ENCODE measurements at places on chromosomes 6 and 20.

GRCh38 chr6:119627908-119628669, 278.5 kb upstream of the MAN1A1 start:
- peak; percentile 20 for DNase-seq

DNA sequence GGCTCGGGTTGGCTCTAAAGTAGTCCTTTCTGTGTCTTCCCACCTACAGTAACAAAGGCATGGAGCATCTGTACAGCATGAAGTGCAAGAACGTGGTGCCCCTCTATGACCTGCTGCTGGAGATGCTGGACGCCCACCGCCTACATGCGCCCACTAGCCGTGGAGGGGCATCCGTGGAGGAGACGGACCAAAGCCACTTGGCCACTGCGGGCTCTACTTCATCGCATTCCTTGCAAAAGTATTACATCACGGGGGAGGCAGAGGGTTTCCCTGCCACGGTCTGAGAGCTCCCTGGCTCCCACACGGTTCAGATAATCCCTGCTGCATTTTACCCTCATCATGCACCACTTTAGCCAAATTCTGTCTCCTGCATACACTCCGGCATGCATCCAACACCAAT, 291.2 kb downstream of the ESR1 start:
- no peak for DNase-seq

DNA sequence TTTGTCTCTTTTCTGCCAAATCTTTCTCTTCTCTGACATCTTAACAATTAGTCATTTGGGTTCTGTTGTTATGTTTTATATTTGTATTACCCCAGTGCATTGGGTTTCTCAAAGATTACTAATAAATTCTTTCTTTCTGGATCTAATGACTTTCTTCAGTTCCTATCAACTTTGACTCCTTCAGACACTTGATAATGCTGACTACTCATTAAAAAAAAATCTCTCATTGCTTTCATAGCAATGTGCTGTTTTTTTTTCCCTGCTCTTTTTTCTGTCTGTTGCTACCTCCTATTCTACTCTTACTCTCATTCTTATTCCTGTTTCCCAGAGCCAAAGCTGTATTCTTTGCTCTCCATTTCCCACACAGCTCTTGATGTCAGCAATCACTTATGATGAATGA, 81.3 kb upstream of the MAP3K7 start:
- DNase-seq: no peak

GRCh38 chr6:170160628-170161611, 130.0 kb downstream of the DLL1 start:
- DNase-seq: no peak

- DNase-seq: peak; percentile 3
These were observed 243.4 kb downstream of the TRDN start for GRCh38 chr6:123393331-123393730.

DNA sequence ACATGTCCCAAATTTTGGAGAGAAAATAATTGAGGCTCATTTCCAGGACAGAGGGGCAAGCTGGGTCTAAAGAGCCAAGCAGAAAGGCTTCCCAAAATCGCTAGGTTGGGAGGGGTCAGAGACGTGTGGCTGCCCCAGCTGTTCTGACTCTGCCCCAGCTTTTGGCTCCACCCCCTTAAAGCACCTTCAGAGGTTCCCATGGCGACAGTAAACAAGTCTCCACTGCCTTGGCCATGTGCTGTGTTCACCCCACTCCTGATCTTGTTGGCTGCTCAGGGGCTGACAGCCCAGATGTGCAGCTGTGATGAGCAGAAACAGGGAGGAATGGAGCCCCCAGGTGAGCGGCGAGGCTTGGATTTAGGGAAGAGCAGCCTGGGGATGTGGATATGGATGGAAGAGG, 72.8 kb upstream of the SPTLC3 start:
- DNase-seq: no peak

- peak; percentile 81 for DNase-seq
These were observed 137.6 kb downstream of the ZDHHC14 start for GRCh38 chr6:157518397-157519250.

DNA sequence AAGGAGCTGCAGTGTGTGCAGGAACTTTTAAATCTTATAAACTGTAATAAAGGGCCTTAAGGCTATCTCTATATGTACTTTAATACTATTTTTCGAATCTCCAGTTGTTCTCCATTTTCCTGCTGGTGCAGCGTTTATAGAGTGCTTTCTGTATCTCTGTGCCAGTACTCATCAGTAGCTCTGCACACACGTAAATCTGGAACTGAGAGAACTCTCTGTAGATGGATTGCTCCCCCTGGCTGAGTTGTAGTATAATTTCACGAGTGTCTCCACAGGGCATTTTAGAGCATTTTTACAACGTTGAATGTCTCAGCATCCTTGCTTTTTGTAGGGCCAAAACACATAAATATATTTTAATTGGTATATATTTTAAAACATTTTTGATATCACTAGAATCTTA, 256.5 kb downstream of the TRDN start:
- DNase-seq: peak; percentile 7

- peak; percentile 68 for DNase-seq
These were observed 135.1 kb downstream of the TBXT start for GRCh38 chr6:166032366-166033200.

DNA sequence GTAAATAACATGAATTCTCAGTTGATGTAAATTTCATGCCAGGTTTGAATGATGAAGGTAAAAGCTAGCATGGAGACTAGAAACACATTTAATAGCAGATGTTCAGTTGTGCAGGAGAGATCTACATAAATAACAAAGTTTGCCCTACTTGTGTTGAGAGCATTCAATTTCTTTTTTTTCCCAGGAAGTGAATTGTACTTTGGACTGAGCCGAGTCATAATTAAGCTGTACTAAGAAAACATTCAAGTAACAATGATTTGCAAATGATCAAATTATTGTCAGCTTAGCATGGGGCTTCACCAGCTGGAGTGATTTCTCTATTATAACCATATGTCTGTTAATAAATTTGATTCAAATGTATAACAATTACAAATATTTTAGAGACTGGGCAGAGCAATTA, 893.5 kb upstream of the MAP3K7 start:
- DNase-seq: no peak

- no peak for DNase-seq
These were observed 76.5 kb upstream of the TMEM170B start for GRCh38 chr6:11460837-11461661.

GRCh38 chr6:43702534-43703440, 15.2 kb upstream of the MRPS18A start:
- peak; percentile 93 for DNase-seq

GRCh38 chr6:12383448-12383847, 93.3 kb downstream of the EDN1 start:
- no peak for DNase-seq

DNA sequence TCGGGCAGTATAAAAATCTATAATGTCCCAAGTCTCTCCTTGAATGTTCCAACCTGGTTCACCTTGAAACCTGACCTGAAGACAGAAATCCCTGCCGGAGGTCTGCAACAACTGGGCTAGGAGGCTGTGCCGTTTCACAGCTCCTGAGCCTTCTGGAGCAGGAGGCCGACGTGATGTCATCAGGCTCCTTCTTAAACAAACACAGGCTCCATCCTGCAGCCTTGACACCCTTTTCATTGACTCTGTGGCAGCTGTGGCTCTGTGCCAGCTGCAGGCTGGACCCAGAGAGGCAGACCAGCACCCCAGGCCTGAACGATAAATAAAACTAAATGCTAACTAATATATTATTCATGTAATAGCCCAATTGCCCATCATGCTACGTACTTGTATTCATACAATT, 483.9 kb downstream of the CD83 start:
- no peak for DNase-seq

GRCh38 chr6:35216851-35217811, 3.4 kb downstream of the SCUBE3 start:
- DNase-seq: no peak

DNA sequence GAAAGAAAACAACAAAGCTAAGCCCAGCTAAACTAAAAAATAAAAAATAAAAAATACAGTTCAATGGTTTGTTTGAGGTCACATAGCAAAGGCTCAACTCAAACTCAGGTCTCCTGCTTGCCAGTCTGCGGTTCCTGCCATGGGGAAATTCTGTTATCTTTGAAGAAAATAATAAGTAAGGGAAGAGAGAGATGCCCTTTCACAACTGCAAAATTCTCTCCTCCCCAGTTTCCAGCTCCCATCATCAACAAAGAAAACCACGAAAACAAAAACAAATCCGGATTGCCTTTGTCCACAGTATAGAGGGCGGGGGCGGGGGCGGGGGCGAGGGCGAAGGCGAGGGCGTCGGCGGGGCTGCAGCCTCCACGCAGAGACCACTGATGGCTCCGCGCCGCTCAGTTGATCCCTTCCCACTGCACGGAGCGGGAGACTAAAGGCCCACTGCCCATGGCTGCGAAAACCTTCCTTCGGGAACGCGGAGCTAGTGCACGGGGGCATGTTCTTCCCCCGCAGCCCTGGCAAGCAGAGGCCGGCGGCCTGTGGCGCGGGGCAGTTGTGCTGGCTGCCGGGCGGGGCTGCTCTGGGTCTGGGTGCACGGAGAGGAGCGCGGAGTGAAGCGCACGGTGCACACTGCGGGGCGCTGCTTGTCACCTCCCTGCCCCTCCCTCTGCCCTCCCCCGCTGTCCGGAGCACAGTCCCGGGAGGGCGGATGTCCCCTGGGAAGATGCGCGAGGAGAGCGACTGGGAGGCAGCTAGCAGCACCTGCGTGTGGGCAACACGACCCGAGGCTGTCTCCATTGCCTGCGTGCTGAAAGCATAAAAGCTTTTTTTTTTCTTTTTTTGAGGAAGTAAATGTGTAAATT, 54.1 kb upstream of the TPD52L1 start:
- DNase-seq: peak; percentile 85

GRCh38 chr6:82878812-82879211, 186.8 kb downstream of the UBE3D start:
- DNase-seq: no peak

GRCh38 chr6:107444277-107444676, 15.1 kb downstream of the PDSS2 start:
- no peak for DNase-seq

DNA sequence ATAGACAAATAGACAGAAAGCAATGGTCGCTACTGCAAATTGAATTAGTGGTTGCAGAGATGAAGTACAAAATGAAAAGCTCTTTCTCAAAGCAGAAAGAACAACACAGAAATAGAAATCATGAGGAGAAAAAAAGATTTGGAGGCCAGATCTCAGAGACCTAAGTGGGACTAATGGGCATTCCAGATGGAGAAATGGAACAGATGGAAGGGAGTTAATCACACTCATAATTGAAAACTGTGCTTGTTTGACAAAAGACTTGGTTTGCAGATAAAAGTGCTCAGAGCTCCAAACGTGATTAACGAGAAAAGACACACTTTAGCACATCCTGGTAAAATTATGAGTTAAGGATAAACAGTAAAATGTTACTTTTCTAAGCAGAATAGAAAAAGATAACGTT, 58.1 kb upstream of the SNRPB2 start:
- DNase-seq: no peak

DNA sequence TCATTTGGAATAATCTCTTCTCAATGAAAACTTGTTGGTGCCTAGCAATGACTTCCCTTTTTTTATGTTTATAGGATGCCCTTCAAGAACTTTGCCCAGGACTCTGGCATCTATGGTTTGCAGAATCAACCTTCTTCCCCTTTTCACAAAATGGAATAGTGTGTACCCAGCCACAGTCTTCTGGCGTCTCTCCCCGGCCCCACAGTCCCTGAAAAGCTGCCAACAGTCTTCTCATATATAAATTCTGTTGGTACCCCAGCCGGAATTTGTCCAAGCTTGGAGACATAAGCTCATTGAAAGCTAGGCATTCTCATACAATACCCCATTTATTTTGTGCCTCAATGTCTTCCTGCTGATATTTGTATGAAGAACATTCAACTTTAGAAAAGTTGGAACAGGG, 26.4 kb upstream of the MCM3 start:
- DNase-seq: no peak

DNA sequence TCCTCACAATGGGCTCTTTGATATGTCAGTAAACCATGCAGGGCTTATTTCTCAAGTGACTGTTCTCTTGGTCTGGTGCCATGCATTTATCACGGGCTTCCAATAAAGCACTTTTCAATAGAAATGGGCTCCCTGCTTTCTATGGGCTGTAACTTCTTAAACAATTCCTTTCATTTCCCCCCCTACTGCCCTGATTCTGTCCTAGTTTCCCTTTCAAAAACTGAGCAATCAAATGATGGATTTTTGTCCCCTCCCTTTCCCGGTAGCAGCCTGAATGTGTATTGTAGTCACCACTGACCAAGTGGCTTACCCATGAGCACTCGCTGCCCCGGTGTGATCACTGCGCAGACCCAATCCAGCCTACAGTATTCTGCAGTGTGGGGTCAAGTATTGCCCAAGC, 13.9 kb downstream of the RPS10 start:
- DNase-seq: no peak

- DNase-seq: no peak
These were observed 5.7 kb upstream of the CITED2 start for GRCh38 chr6:139380168-139380567.

- DNase-seq: peak; percentile 91
These were observed 382.3 kb downstream of the CD83 start for GRCh38 chr6:14499841-14500240.

GRCh38 chr6:6696867-6697531, 108.5 kb downstream of the LY86 start:
- DNase-seq: peak; percentile 73

- DNase-seq: no peak
These were observed 644.1 kb upstream of the CITED2 start for GRCh38 chr6:140018588-140018987.

DNA sequence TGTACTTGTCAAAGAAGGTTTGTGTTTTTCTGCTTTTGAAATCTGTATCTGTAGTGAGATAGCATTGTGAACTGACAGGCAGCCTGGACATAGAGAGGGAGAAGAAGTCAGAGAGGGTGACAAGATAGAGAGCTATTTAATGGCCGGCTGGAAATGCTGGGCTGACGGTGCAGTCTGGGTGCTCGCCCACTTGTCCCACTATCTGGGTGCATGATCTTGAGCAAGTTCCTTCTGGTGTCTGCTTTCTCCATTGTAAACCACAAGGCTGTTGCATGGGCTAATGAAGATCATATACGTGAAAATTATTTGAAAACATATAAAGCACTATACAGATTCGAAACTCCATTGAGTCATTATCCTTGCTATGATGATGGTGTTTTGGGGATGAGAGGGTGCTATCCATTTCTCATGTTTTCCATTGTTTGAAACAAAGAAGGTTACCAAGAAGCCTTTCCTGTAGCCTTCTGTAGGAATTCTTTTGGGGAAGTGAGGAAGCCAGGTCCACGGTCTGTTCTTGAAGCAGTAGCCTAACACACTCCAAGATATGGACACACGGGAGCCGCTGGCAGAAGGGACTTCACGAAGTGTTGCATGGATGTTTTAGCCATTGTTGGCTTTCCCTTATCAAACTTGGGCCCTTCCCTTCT, 18.4 kb downstream of the CD83 start:
- no peak for DNase-seq
